ENCODE measurements at places on chromosomes 3 and 15.

DNA sequence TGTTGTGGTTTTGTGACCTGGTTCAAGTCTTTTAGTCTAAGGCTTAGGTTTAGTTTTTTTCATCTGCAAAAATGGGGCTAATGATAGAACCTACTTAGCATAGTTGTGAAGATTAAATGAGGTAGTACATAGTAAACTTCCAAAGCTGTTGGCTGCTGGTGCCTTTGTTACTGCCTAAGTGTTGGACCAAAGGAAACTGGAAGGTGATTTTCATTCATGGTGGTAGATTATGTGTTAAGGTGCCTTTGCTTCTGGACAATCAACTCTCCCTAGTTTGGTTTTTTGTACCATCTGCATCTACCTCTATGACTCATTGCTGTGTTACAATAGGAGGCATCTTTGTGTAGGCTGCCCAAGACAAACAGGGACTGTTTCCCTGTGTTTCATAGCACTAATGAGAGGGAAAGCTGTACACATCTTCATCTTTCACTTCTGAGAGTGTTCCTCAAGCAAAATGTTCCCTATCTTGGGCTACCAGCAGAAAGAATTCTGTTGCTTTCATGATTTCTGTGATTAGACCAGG is 3.2 kb downstream of the MAP2K1 start:
- DNase-seq: no peak

- no peak for DNase-seq
Observed at GRCh38 chr3:2603692-2604289, 505.1 kb downstream of the CNTN4 start.

DNA sequence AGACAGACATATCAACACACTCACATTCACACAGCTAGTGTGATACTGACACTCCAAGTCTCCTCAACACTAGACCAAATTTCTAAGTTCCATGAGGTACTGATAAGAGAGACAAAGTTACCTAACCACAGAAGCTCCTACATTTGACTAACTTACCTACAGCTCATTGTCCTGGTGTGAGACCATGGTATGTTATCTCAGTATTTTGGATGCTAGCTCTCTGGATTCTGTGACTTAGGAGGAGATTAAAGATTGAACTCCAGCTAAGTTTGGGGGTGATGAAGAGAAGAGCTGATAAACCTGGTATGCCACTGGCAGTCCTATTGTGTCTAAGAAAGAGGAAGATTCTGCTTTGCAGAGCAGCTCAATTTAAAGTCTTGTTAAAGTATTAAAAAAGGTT is 144.0 kb upstream of the MYRIP start:
- DNase-seq: no peak

GRCh38 chr15:60616147-60616546 is 137.2 kb upstream of the ICE2 start:
- no peak for DNase-seq

- DNase-seq: no peak
Observed at GRCh38 chr3:31621314-31621713, 88.6 kb downstream of the STT3B start.

GRCh38 chr15:69715210-69715609 is 262.6 kb downstream of the RPLP1 start:
- no peak for DNase-seq

- DNase-seq: no peak
Observed at GRCh38 chr3:105526360-105527111, 159.8 kb downstream of the ALCAM start.

All from stimulated activated CD4-positive, alpha-beta T cell treated with anti-CD3 and anti-CD28 coated beads, TNF-alpha, amount 100 ng/mL, for 1 hour (primary cell).